ENCODE measurements at places on chromosomes 13 and 19.

DNA sequence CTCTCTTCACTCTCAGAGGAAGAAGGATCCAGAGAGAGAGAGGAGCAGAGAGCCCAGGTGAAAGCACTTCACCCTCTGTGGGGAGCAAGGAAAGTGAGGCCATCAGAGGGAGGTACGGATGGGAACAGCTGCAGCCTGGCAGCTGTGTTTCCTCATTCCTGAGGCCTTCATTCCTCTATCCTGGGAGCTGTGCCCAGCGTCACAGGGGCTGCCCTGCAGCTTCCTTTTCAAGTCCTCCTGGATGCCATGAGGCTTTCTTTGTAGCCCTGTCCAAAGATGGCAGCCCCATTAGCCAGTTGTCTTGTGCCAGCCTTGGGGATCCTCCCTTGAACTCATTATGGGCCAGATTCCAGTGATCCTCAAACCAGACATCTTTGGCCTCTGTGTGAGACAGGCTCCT lies 76.8 kb upstream of the PCDH8 start:
- DNase-seq = no peak

DNA sequence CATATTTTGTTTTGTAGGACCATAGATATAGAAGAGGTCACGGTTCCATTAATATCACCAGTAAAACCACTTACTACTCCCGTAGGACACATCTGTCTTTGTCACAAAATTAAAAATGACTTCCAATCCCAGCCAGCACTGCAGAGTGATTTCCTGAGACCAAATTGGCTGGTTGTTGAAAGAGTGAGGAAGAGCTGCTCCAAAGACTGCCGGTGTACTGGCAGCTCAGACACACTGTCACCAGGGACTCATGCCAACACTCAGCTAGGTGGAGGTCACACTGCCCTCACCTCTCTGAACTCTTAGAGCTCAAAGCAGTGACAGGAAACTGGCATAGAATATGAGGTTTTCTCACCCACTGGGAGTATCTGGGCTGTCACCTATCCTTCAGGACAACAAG lies 52.1 kb downstream of the FLT1 start:
- no peak for DNase-seq

GRCh38 chr13:26186995-26187394 lies 35.1 kb downstream of the RNF6 start:
- DNase-seq = no peak

DNA sequence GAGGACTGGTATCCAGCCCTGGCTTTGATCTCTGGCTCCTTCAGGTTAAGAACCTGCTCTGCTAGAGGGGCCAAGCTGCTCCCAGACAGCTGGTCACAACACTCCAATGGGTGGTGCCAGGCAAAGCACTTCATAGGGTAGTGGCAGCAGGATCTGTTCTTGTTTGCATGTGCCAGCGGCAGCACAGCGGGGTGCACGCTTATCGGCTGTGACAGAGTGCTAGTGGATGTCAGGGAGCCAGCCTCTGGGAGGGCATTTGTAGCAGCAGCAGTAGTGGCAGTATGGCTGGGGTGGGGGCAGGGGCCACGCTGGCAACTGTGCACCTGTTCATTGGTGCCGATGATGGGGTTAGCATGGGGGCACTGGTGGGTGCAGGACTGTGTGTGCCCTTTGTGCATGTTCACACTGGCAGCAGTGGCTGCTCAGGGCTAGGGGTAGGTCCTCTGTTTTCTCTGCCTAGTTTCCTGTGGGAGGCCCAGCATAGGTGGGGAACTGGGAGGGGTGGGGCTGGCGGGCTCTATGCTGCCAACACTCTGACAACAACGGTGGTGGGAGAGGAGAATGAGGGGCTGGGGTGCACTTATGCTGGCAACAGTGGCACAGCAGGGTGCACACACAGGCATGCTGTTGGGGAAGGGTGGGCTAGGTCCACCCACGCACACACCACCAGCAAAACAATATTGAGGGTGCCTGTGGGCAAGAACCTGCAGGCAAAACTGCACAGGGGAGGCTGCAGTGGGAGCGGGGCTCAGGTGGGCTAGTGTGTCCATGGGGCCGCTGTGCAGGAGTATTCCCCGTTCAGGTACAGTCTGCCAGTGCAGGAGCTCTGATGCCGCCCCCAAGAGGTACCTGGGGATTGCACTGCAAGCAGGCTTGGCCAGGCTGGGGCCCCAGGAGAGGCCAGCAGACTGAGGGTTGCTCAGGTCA lies 19.3 kb downstream of the AP1M1 start:
- DNase-seq = no peak

- no peak for DNase-seq
Measured at GRCh38 chr19:1173159-1173844, 766 bp downstream of the SBNO2 start.

DNA sequence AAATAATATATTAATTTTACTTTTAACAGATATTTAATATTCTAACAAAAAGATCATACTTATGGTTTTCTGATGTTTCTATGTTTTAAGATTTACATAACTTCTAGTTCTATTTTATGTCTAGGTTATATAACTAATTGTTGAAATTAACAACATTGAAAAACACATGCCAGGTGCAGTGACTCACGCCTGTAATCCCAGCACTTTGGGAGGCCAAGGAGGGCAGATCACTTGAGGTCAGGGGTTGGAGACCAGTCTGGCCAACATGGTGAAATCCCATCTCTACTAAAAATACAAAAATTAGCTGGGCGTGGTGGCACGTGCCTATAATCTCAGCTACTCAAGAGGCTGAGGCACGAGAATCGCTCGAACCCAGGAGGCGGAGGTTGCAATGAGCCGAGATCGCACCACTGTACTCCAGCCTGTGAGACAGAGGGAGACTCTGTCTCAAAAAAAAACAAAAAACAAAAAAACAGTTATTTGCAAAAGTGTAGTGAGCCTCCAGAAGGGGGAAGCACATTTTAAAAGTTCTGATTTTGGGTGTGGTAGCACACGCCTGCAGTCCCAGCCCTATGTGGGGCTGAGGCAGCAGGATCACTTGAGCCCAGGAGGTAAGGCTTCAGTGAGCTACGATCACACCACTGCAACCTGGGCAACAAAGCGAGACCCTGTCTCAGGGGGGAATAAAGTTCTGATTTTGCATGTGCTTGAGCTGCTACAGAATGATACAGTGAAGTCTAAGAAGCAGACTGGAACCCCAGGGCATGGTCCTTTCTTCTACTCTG lies 18.7 kb downstream of the MIPEP start:
- DNase-seq = no peak

DNA sequence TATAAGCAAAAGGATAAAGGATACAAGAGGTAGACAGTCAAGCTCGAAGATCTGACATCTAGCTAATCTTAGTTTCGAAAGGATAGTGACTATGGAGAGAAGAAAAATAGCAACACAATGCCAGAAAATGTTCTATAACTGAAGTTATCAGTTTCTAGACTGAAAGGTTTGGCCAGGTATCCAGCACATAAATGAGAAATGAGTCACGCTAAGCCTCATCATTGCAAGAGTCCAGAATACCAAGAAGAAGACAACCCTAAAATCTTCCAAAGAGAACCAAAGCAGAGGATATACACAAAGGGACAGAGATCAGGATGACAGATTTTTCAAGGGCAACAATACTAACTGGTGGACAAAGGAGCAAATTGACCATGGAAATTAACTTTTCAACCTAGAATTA lies 237.0 kb downstream of the POSTN start:
- no peak for DNase-seq
